ENCODE measurements at places on chromosomes 2 and 18.
A peak's percentile ranks its signal among the peaks of the same experiment; 100 is the strongest.

DNA sequence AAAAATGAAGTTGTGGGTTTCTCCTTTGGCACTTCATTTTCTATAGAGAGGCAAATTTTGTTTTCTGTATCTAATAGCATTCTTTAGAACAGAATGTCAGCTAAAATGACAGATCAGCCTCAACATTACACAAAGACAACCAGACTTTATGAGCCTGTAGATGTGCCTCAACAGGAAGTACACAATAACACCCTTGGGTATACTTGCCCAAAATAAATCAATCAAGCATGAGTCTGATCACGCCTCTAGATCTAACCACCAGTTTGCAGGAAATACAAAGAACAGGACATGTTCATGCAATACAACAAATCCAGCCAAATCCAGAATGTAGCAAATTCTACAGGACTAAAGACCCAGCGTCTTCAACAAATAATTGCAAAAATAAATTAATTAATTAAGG is 11.2 kb upstream of the DAPL1 start:
- no peak for DNase-seq

DNA sequence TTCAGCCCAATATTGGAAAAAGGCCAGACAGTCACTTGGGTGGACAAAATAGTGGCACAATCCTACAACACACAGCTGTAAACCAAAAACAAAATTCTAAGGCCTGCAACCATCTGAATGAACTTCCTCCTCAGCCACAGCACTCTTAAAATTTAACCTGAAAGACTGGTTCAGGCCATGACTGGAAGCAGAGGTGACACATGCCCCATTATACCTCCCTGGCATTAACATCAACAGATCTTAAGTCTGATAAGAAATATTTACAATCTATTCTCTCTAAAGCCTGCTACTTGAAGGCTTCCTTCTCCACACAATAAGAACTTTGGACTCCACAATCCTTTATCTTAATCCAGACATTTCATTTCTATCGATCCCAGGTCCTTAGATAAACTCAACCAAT is 192.4 kb upstream of the LRP1B start:
- no peak for DNase-seq

GRCh38 chr2:119857742-119858141 is 98.0 kb downstream of the PTPN4 start:
- no peak for DNase-seq

GRCh38 chr2:98664323-98664722 is 55.9 kb downstream of the UNC50 start:
- no peak for DNase-seq

GRCh38 chr2:226526716-226527115 is 272.9 kb downstream of the IRS1 start:
- no peak for DNase-seq

- DNase-seq: no peak
Measured at GRCh38 chr2:157172239-157172638, 85.3 kb upstream of the GALNT5 start.

- DNase-seq: no peak
Measured at GRCh38 chr18:71025505-71026225, 736.8 kb downstream of the SOCS6 start.

GRCh38 chr2:202019689-202020450 is 13.8 kb upstream of the FZD7 start:
- no peak for DNase-seq

- DNase-seq: no peak
Measured at GRCh38 chr2:236211296-236211695, 43.1 kb upstream of the GBX2 start.

DNA sequence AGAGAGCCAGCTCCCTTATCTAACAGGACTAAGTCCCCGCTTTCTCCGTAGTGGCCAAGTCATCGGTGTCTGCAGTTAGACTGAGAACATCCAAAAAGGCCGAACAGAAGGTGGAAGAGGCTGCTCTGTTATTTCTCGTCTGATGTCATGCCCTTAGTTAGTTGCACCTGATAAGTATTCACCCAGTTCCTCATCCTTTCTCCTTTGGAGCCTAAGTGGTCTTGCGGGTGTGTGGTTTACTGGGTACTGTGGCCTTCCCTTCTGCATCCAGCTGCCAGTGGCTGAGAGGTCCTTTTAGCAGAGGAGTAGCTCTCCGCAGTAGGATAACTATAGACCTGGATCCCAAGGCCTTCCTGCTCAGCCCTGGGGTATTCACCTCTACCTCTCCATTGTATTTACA is 211.6 kb downstream of the BCL2 start:
- DNase-seq: no peak

DNA sequence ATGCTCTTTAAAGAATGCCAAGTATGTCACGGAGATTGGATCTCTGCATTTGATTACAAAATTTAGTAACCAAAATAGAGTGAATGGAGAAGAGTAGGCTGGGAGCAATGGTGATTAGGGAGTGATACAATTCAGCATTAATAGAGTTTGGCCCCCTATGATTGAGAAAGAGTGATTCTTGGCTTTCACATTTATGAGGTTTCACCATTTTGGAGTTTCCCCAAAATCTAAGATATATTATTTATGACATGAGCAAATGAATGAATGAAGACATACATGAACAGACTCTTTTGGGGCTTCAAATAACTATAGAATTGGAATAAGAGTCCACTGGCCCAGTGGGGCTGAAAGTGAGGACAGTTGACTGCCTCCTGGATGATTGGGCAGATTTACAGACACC is 255.2 kb downstream of the LPIN1 start:
- DNase-seq: no peak

DNA sequence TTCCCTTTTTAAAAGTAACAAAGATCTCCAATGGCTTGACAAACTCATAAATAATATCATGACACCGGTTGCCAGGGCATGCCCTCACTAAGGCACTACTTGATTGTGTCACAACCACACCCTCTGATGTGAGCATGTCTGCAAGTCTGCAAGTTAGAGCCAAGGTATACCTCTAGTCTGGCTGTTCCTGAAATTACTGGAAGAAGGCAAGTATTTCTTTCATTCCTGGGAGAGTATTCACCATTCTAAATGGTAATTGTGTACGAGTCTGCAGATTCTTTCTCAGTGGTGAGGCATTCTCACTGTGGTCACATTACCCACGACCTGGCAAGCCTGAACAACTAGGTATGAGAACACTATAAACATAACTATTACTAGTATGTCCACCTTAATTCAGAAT is 25.7 kb upstream of the RNU4ATAC start:
- DNase-seq: no peak

- DNase-seq: no peak
Measured at GRCh38 chr2:144430722-144431391, 89.1 kb downstream of the ZEB2 start.

DNA sequence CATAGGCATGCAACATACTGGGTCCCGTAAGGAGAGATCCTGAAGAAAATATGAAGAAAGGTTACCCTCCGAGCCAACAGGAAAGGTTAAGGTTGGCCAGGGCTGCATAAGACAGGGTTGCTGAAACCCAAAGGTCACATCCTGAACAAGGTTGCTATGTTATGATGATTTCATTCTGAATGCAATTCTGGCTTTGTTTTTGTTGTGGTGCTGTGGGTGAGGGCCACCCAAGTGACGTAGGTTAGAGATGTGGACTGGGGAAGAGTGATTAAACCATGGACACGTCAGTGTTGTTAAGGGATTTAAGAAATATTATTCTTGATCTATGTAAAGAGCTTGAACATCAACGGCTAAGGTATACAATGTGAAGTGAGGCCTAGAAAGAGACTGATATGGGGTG is 60.0 kb downstream of the ZEB2 start:
- DNase-seq: no peak

- DNase-seq: no peak
Measured at GRCh38 chr2:240203788-240204270, 63.4 kb upstream of the OTOS start.

DNA sequence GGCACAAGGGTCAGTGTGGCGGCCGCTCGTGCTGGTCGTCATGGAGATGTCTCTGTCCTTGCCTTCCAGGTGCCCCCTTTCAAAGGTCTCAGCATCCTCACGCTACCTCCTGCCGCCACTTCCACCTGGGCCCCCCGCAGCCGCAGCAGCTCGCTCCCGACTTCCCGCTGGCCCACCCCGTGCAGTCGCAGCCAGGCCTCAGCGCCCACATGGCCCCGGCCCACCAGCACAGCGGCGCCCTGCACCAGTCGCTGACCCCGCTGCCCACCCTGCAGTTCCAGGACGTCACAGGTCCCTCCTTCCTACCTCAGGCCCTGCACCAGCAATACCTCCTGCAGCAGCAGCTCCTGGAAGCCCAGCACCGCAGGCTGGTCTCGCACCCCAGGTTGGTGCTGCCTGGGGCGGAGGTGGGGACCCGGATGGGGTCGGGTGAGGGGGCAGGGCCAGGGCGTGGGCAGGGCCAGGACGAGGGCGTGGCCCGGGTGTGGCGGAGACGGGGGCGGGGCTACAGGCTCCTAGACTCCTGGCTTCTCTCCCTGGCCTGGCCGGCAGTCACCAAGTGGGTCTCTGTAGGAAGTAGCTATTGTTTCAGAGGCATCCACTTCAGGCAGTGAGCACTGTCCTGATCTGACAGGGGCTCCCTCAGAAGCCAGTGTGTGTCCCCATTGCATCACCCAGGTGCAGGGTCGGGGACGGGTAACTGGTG is 223.7 kb downstream of the LOXHD1 start:
- peak; percentile 41 for DNase-seq

- no peak for DNase-seq
Measured at GRCh38 chr18:21513741-21514140, 86.8 kb downstream of the ESCO1 start.

DNA sequence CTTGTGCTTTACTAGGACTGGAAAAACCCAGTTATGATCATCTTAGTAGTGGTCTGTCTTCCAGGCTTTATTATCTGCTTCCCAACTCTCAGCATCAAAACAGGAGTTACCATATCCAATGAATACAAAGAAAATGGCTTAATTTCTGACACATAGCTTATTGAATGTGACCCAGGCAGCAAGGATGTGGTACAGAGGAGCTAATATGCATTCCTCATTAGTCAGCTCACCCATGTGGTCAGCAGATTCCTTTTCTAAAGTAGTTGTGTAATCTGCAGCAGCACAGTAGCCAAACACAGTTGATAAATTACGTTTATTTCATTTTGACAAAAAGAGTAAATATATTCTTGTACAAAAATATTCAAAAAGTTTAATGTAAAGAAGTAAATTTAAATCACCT is 43.6 kb downstream of the TSPYL6 start:
- no peak for DNase-seq

DNA sequence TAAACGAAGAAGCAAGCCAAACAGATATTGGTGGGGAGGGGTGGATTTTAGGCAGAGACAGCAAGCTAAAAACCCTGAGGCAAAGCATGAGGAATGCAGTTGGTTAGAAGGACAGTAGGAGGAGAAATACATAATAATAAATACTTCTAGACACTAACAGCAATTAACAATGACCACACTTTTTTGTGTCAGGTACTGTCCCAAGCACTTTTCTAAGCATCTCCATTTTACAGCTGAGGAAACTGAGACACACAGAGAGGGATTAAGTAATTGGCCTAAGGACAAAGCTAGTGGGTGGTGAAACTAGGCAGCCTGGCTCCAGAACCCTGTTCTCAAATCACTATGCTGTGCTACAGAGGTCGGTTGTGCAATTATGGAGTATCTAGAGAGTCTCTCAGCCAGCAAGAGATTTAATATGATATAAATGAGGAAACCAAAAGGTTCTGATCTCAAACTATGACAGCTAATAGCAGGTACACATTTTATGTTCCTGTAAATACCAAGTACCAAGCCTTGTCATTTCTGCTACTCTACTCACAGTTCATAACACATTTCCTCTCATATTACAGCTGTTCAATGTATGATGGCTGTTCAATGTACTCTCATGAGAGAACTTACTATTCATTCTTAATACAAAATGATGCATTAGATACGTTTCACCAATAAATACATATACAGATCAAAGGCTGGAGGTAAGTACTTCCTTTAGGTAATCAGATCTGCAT is 5.3 kb downstream of the MAP4K3 start:
- DNase-seq: no peak

DNA sequence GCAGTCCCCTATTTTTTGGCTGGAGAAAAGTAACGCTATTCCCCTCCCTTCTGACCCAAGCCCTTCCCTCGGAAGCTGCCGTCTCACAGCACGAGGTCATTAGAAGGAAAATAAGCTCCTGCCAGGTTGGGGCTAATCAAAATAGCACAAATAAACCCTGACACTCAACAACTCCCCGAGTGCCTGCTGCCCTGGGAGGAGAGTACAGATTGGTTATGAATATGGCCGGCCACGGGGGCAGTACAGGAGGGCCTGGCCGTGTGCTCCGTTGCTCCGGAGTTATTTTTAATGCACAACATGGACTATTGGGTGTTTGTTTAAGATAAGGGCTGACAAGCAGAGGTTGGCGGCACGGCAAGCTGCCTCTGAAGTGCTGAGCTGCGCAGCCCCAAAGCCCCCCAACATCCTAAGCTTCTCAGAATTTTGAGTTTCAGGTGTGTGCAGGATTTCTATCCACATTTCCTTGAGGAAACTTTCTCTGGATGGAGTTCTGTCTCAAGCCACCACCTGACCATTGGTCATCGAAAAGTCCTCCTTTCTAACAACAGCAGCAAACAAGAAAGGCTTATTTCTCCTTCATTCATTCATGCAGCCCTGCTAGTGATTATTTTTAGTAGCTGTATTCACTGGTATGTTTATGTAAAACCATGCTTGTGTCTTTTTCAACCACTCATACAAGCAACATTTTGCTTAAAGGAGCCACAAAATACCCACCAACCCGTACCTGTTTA is 58.7 kb downstream of the PAX3 start:
- DNase-seq: no peak
